ENCODE measurements at places on chromosomes 12 and 14.

DNA sequence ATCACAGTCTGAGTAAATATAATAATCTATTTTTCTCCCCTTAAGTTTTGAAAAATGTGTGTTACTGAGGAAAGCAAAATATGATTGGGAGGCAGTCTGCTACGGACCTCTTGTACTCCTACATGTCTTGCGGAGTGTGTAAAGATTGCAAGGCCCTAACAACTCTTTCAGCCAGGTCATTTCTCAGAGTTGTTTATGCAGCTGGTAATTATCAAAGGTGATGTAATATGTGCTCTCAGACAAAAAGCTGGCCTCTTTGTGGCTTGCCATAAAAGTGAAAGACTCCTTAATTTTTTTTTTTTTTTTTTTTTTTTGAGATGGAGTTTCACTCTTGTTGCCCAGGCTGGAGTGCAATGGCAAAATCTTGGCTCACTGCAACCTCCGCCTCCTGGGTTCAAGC is 40.5 kb upstream of the MON2 start:
- no peak for DNase-seq

GRCh38 chr12:49875115-49875720 is 28.5 kb downstream of the FAIM2 start:
- DNase-seq: no peak

DNA sequence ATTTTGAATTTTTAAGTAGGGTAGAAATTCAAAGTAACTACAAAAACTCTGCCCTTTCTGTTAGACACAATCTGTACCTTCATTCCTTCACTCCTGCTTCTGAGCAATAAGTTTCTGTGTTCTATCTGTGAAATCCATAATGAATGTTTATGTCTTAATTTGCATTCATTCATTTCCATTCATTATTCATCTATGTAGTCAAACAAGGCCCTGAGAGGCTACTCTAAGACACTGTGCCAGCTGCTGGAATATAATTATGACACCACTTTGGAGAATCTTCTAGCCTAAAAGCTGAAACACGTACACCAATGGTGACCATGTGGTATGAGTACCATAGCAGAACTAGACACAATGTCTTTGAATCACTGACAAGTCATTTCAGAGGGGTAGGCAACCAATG is 199.9 kb upstream of the FAR2 start:
- DNase-seq: no peak

DNA sequence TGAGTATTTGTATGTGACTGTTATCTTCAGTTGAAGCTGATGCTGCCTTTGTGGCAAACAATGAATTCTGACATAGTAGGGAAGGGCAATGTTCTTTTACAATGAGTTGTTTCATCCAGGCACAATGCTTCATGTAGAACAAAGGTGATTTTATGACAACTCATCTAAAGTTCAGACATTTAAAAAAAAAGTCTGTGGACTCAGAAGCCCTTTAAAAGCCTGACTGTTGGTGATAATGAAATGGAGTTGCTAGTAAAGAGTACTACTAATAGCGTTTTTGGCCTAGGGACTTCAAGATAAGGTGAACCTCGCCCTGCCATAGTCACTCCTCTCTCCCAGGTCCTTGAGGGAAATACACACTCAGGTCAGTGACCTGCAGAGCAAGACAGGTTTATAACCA is 105.1 kb downstream of the AKAP6 start:
- DNase-seq: no peak

DNA sequence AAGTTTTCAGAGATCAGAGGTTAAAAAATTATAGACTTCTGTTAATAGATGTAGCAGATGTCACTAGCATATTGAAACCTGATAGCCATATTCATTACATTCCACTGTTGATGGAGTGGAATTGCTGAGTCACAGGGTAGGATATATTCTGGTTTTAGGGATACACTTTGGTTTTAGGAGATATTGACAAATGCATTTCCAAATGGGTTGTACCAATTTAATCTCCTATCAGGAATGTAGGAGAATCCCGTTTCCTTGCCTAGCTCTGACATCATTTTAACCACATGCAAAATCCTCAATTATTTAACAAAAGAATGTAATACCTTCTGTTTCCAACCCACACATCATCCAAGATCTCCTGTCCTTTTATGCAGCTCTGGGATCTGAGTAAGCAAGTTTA is 30.7 kb upstream of the ESR2 start:
- no peak for DNase-seq

DNA sequence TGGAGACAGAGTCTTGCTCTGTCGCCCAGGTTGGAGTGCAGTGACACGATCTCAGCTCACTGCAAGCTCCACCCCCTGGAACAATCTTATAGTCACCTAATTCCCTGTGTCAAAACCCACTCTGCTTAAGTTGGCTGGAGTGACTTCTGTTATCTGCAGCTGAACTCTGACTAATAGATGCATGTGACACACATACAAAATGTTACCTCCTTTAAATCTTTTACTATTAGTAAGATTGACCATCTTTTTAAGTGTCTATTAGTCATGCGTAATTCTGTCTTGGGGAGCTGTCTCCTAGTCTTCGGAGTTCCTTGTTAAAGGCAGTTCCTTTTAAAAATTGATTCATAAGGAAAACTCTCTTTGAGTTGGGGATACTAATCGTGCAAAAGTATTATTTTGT is 7.4 kb downstream of the IFI27L1 start:
- no peak for DNase-seq

GRCh38 chr12:701896-702539 is 38.8 kb upstream of the NINJ2 start:
- DNase-seq: no peak

DNA sequence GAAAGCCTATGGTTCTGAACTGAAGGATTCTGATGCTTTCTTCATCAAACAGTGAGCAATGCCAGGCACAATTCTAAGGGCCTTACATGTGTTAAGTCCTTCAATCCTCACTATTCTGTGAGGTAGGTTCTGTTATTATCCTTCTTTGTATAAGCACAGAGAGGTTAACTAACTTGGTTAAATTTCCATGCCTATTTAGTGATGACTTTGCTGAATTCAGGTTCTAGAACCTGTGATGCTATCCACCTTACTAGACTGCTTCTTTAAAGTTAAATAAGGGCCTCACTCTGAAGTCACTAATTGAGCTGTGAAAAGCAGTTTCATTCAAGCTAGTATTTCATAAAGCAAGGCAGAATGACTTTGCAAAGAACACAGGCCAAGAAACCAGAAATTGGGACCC is 138.9 kb upstream of the PARP11 start:
- no peak for DNase-seq

DNA sequence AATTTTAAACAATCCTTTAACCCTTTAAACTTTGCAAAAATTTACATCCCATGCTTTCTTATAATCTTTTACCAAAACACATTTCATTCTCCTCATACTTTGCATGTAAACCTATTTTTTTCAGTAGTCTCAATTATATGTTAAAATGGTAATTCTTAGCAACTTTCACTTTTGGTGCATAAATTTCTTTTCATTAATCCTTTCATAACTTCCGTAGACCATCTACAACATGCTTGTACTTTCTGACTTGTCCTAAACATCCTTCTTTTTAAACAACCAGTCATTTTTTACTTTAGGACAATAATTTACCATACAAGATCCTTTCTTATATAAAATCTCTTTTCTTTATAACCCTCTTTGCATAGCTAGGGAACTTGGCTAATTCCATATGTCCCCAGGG is 19.5 kb downstream of the CCDC91 start:
- no peak for DNase-seq

GRCh38 chr14:104804481-104805325 is 3.8 kb downstream of the ZBTB42 start:
- no peak for DNase-seq

- DNase-seq: no peak
These were observed 28.2 kb downstream of the FOXN3 start for GRCh38 chr14:89388853-89389252.

- DNase-seq: no peak
These were observed 15.3 kb upstream of the ARID4A start for GRCh38 chr14:58282925-58283593.

GRCh38 chr12:5096241-5096924 is 52.7 kb downstream of the KCNA5 start:
- DNase-seq: no peak

DNA sequence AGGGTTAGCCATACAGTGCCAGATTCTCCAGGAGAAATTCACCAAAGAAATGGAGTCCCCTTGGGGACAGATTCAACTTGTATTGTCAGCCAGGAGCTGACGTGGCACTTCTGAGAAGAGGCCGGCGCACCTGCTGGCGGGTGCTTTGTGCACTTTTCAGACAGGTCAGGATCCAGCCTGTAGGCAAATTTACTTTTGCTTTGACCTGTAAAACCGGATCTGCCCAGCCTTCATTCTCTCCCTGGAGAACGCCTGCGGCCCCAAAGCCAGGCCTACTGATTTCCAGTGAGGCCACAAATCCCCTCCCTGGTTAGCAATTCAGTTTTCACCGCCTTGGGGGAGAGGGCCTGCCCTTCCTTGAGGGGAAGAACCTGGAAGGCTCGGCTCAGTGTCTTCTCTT is 17.4 kb downstream of the P2RX4 start:
- peak; percentile 92 for DNase-seq

DNA sequence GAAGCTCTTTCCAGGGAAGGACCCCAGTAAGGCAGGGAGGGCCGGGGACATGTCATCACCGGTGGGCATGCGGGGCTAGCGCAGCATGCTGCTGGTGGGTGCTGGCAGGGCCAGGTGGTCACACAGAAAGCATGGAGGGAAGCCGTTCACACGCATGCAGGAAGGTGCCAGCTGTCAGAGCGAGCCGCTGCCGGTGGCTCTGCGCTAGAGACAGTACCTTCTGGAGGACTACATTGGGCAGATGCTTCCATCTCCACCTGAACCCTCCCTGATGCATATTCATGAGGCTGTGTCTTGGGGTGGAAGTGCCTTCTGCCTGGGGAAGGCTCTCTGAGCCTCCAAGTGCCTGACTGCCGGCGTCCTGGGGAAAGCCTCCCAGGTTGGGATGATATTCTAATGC is 203.8 kb downstream of the CALM1 start:
- no peak for DNase-seq

- DNase-seq: no peak
These were observed 24.8 kb upstream of the STRN3 start for GRCh38 chr14:31051023-31051422.

DNA sequence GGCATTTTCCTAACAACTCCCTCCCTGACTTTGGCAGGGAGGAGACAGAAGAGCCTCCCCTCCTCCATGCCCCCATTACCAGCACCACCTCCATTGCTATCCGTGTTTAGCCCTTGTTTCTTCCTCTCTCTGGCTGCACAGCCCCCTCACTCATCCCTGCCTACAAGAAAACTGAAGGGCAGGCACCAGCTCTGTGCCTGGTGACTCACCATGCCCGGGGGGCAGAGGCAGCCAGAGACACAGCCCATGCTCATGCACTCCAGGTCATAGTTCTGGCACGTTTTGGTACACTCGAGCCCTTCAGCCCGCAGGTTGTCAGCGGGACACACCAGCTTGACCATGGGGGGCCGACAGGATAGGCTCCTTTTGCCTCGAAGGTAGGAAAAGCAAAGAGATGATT is 80.4 kb downstream of the VWF start:
- DNase-seq: no peak

DNA sequence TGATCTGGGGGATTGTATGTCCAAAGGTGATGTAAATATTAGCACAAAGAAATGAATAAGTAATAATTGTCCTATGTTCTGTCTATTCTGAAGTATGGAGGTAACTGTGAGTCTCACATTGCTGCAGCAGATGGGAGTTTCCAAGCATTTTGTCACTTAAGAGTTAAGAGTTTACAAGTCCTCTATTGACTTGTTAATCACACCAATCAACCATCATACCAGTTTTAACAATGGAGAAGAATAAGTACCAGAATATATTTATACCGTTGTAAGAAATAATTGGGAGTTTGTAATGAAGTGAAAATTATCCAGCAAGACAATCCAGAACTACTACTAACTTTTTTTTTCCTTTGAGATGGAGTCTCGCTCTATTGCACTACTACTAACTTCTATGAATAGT is 139.1 kb downstream of the MDGA2 start:
- no peak for DNase-seq

- DNase-seq: no peak
These were observed 133.0 kb upstream of the FRMD6 start for GRCh38 chr14:51518711-51519110.

DNA sequence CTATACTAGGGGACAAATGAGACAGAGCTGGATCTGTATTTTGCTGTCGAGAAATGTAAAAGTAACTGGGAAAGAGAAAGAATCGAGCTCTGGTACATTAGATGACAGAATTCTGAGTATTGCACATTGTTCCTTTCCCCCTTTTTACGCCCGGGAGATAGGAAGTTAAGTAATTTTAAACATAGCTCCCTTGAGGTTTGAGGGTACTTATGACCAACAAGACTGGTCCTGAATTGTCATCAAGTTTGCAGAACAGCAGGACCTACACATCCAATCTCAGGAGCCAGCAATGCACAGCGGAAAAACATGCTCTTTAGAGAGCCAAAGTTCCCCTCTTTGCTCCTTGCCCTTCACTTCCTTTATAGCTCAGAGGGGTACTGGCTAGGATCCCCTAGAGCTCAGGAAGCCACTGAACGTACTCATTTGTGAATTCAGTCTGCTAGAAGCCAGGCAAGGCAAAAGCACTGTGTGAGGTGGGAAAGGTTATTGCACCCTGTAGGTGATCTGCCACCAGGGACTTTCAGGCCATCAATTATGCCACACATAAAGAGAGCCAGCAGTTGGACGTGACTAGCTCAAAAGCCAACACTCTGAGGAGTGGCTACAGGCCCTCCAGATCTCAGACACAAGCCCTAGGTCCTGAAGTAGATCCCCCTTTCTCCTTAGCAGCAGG is 333.8 kb downstream of the KCNH5 start:
- no peak for DNase-seq
